ENCODE measurements at places on chromosomes 12 and 14. TPM values are rescaled to one million over a fixed set of nuclear protein-coding genes. Genes with fewer than 3 reads are reported as not detected.
A peak's percentile ranks its signal among the peaks of the same experiment; 100 is the strongest.

DNA sequence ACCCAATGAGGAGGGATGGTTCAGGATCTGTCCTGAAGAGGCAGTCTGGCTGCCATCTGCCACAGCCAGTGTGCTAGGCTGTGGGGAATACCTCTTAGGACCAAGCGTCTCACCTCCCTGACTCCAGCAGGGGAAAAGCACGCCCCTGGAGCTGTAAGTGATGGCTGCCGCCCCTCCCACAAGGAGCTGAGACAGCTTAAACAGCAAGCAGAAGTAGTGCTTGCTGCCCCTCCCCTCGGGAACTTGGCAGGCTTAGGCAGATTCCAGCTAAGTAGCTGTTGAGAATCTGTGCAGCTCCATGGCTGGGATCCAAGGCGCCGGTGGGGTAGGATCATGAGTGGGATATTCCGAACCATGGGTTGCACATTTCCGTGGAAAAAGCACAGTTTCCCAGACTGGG is 360.4 kb upstream of the MDGA2 start:
- no peak for DNase-seq

GRCh38 chr14:101835566-101835965 is 74.1 kb downstream of the PPP2R5C start:
- no peak for DNase-seq

TECPR2 gene
- 5.0 TPM for total RNA-seq

- DNase-seq: no peak
These were observed 9.2 kb upstream of the CYP46A1 start for GRCh38 chr14:99674776-99675381.

DNA sequence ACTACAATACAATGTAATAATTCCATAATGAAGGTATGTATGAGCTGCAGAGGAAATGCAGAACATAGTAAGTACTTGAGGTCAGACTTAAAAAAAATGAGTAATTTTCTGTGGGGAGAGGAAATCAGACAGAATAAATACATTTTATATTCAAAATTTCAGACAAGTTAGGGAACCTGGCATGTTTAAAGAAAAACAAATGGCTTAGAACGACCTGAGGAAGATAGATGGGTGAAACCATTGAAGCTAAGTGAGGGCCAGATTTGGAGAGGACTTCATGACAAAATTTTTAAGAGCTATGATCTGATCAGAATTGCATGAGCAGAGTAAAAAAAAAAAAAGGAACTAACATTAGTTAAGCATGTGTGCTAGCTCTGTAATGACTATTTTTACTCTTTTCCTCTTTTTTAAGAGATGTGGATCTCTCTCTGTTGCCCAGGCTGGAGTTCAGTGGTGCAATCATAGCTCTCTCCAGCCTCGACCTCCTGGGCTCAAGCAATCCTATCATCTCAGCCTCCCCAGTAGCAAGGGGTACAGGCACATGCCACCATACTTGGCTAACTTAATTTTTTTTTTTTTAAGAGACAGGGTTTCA is 157.6 kb upstream of the PDE3A start:
- no peak for DNase-seq

KRT80 gene
- 2.1 TPM for total RNA-seq

GRCh38 chr14:100018482-100018881 is 46.7 kb upstream of the EVL start:
- no peak for DNase-seq

NDRG2 gene
- 0.96 TPM for total RNA-seq

GRCh38 chr14:99736603-99737371 is 52.7 kb downstream of the CYP46A1 start:
- DNase-seq: no peak

DNA sequence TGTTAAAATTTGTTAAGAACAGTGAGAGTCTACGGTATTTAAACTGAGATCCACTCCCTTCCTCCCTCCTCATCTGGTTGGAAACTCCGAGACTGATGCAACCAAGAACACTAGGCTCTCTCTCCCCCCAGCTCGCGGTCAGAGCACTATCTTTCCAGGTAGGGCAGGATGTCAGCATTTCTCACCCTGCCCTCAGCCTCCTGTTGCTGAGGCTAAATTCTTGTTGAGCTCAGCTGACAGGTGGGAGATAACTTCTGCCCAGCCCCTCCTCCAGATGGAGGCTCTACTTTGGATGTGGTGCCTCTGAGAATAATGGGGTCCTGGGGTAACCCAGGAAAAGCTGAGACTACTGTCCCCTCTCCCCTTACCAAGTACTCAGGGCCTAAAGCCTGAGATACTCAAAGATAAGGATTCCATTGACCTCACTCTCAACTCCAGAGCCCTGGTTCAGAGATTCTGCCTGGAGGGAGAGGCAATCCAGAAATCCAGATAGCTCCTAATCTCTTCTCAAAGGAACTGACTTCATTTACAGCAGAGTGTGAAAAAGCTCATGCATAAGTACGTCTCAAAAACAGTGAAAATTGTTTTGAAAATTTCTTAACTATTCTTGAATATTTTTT is 110.1 kb downstream of the EML5 start:
- DNase-seq: no peak

INF2 gene
- total RNA-seq: 24.9 TPM

GRCh38 chr14:100873096-100873482 is 30.4 kb downstream of the RTL1 start:
- DNase-seq: no peak

GRCh38 chr12:69994724-69995173 is 169.7 kb downstream of the MYRFL start:
- DNase-seq: no peak

GRCh38 chr12:66683822-66684221 is 4.9 kb upstream of the GRIP1 start:
- DNase-seq: no peak

GRCh38 chr12:112546339-112546738 is 127.6 kb downstream of the PTPN11 start:
- DNase-seq: no peak

DNA sequence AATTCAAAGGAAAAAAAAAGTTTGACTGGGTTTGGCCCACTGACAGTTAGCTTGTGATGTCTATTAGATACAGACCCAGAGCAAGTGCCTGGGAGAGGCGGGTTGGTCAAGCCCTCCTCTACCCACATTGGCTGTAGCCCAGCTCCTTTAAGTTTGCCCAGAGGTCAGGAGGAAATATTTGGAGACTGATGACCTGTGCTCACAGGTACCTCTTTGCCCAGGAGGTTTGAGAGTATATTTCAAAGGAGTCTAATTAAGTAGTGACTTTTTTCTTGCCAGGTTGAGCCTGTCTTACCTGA is 21.8 kb upstream of the PDE1B start:
- DNase-seq: no peak

DNA sequence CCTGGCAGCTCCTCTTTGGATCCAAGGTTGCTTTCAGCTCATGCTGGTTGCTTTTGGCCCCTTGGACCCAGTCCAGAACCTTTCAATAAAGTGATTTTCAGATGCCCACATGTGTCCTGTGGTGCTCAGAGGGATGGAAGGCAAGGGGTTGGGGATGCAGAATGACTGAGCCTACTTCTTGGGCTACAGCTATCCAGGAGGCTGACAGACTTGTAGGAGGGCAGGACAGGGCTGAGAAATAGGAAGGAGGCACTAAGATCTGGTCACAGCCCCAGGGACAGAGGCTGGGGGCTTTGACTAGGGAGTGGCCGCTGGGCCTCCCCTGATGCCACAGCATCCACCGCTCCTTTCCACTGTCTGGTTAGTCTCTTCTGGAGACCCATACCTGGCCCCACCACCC is 1.2 kb upstream of the HOXC11 start:
- DNase-seq: no peak

DNA sequence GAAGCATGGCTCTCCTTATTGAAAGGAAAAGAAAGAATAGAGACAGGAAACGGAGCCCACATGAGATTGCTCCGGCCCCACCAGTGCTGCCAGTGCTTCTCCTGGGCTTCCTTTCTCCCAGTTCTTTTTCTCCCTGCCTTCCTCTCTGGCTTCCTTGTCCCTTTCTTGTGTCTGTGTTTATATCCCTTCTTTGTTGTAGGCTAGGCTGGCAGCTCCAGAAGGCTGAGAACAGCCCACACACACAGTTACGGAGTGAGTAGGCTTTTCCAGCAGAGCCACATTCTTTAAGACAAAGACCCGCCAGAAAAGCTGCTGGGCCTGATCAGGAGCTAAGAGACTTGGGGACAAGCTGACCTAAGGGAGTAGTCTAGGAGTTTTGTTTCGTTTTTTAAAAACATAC is 13.0 kb downstream of the CIPC start:
- no peak for DNase-seq

HPD gene
- not detected for total RNA-seq

DNA sequence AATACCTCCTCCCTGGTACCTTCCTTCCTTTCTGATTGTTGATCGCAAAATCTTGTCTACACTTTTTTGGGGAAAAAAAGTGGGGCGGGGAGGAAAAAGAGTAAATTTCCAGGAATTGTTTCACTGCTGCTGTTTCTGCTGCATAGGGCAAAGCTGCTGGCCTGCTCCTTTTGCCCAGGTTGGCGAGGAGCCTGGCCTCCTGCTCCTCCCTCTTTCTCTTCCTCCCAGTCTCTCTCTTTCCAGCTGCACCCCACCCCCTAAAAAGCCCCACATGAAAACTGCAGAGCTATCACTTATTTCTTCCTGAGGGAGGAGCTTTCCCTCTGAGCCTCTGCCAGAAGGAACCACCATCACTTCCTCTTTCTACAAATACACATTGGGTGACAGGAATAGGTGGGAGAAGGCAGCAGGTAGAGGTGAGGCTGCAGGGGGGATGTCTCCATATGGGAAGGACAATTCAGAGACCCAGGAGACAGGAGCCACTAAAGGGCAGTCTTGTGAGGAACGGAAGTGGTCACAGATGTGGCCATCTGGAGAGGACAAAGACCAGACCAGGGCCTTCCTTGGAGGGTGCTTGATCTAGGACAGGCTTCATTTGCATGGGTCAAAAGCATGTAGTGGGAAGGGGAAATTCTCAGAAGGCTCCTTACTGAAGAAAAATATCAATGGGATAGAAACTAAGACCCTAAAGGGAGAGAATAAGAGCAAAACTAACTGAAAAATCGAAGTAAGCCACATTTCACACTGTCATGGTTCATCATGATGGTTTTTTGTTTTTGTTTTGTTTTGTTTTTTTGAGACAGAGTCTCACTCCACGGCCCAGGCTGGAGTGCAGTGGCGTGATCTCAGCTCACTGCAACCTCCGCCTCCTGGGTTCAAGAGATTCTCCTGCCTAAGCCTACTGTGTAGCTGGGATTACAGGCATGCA is 14.8 kb downstream of the ZBTB39 start:
- peak; percentile 13 for DNase-seq

VAMP1 gene
- 3.1 TPM for total RNA-seq

GRCh38 chr14:105047283-105048016 is 17.8 kb downstream of the GPR132 start:
- DNase-seq: no peak

GRCh38 chr12:52350021-52350620 is 17.2 kb downstream of the KRT85 start:
- no peak for DNase-seq

NGB gene
- not detected for total RNA-seq

MGAT4C gene
- total RNA-seq: not detected

- no peak for DNase-seq
These were observed 53.9 kb downstream of the HNRNPC start for GRCh38 chr14:21215130-21215878.

GRCh38 chr12:94815958-94816357 is 165.6 kb upstream of the TMCC3 start:
- no peak for DNase-seq

DNA sequence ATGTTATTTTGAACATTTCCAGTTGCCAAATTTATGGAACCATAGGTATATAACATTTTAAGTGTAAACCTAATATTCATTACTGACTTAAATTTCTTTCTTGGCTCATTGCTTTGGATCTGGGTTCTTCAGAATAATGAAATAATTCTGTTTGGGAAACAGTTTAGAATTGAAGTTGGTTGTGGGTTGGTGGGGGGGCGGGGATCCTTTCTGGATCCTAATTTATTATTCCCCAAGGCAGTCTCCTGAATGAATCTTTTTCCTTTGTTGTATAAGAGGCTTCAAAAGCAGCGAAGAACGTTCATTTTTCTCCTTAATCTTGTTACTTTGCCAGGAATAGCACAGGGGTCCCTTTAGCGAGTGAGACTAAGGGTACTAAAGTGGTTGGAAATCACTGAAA is 325.5 kb downstream of the FOXG1 start:
- no peak for DNase-seq

DNA sequence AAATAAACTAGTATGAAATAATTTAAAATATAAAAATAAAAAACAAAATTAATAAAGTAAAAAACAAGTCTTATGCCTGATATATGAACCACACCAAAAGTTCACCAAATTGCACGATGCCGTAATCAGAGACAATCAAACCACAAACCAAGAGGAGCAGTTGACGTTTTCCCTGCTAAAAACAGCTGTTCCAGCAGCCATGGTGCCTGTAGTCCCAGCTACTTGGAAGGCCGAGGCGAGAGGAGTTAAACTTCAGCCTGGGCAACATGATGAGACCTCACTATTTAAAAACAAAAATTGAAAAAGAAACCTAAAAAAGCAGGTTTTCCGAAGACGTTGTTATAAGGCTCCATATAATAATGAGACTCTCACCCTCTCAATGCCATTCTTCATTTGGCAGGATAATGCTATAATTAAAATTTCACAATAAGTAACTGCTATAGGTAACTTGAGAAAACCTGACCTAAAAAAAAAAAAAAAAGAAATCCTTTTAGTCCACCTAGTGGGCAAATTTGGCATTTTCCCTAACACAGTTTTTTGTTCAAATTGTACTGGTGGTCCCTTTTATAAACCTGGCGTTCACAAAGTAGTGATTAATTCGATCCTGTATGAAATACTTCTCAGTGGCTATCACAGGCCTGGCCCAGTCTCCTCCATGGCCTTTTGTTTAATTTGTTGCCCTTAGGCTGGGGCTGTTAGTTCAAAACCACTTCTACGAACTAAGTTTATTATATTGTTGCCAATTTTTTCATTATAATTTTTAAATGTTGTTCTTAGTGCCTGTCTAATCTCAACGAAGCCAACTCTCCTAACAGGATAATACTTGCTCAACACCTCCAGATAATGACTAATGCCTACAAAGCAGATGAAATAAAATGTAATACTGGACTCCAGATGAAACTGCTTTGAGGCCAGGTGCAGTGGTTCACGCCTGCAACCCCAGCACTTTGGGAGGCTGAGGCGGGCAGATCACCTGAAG is 62.1 kb downstream of the TNFAIP2 start:
- peak; percentile 32 for DNase-seq

- no peak for DNase-seq
These were observed 358.0 kb downstream of the DAD1 start for GRCh38 chr14:22231018-22231417.

PTCSC3 gene
- total RNA-seq: not detected

GRCh38 chr12:44571006-44571550 is 305.0 kb downstream of the NELL2 start:
- no peak for DNase-seq

GRCh38 chr14:44778604-44779003 is 183.1 kb downstream of the KLHL28 start:
- DNase-seq: peak; percentile 47

- no peak for DNase-seq
These were observed 467 bp upstream of the JAG2 start for GRCh38 chr14:105168979-105169507.
